ENCODE measurements at places on chromosomes 2 and 18.

DNA sequence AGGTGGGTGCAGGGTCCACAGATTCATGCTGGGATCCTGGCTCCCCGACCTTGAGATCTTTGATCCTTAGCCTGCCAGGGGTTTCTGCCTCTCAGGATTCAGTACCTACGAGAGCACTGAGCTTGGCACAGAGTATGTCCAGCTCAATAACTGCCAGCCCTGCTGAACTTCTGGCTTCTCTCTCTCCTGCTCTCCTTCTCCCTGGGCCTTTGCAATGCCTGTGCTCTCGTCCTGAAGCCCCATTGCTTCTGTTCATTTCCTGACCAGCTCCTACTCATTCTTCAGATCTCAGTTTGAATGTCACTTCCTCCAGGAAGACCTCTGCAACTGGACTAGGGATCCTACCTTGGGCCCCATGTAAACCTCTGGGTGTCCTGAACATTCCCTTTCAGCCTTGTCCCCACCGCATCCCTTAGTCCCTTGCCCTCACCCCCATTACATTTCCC is 113.8 kb upstream of the HAAO start:
- DNase-seq, result no peak

- DNase-seq, result no peak
Observed at GRCh38 chr18:9561759-9562158, 52.6 kb downstream of the PPP4R1 start.

- DNase-seq, result no peak
Observed at GRCh38 chr18:64929036-64929435, 780.1 kb upstream of the LINC00305 start.

- no peak for DNase-seq
Observed at GRCh38 chr18:48545757-48546321, 7.0 kb downstream of the CTIF start.

- DNase-seq, result no peak
Observed at GRCh38 chr2:188443207-188443606, 151.5 kb downstream of the GULP1 start.

DNA sequence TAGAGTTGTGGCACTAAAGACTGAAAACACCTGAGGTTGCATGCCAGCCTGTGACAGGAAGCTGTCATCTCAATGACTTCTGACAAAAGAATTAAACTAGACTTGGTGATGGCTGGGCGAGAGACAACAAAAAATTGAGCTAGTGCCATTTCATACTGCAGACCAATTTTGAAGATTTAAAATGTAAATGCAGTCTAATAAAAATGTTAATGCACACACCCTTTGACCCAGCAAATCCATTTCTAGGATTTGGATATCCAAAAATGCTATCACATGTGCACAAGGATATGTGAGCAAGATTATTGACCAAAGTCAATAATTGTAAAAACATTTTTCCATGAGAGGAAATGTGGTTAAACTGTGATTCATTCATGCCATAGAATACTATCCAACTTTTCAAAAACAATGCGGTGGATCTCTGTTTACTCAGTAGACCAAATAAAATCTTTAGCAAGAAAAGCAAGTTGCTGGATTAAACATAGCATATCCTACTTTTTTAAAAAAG is 5.6 kb downstream of the FBXO36 start:
- no peak for DNase-seq

DNA sequence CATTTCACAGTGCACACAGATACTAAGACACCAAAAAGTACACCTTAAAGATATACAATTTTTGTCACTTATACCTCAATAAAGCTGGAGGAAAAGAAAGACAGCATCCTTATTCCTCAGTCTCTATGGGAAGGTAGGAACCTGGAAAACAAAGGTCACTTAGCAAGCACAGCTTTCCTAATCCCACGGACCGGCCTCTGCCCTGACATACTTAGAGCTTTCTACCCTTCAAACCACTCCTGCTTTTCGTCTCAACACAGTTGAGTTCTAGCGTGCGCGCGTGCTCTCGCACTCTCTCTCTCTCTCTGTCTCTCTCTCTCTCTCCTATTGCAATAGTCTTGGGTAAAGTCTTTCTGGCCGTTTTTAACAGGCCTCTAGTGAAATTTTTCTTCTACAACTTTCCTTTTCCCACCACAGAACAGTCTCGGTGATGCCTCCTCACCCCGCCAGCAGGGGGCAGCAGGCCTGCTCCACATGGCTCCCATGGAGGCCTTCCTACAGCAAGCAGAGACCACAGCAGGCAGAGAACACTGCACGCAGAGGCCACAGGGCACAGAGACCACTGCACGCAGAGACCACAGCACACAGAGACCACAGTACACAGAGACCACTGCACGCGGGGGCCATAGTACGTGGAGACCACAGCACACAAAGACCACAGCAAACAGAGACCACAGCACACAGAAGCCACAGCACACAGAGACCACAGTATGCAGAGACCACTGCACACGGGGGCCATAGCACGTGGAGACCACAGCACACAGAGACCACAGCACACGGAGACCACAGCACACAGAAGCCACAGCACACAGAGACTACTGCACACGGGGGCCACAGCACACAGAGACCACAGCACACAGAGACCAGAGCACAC is 106.9 kb downstream of the FBXO15 start:
- no peak for DNase-seq

DNA sequence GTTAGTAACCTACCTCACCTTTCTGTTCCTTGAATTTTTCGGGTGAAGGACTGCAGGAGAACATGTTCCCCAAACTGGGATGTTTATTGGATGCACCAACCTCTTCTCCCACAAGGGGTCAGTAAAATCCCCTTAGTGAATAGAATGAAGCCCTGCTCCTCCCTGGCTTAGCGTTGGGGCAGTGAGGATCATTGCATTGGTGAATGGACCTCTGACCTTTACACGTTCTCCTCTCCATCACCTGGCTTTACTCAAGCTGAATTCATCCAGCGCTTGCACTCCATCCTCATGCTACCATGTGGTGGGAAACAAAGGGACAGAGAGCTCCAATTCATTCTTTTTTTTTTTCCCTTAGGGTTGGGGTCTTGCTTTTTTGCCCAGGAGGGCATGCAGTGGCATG is 157.2 kb downstream of the MIB1 start:
- no peak for DNase-seq

DNA sequence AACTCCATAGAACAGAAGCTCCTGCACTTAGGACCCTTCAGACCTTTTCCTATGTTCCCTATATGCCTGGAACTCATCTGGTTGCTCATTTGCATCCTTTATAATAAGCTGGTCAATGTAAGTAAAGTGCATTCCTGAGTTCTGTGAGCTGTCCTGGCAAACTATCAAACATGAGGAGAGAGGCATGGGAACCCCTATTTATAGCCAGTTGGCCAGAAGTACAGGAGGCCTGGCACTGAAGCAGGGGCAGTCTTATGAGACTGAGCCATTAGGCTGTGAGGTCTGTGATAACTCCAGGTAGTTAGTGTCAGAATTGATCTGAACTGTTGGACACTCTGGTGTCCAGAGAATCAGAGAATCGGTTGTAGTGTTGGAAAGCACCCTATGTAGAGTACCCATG is 88.4 kb downstream of the EHD3 start:
- no peak for DNase-seq

DNA sequence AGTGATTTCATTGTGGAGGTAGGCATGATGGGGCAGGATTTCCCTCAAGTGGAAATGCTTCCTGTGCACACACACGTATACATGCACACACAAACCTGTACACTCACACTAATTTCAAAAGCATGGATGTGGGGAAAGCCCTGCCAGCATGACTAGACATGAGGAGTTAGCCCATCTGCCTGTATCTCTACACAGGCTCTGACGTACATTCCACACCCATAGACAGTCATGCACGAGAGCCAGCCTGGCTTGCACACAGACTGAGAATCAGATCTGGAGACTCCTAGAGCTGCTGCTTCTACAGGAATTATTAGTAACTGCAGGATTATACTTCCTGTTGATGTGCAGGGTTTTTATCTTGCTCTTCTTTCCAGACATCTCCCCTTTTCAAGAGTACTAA is 27.3 kb upstream of the NFU1 start:
- no peak for DNase-seq

DNA sequence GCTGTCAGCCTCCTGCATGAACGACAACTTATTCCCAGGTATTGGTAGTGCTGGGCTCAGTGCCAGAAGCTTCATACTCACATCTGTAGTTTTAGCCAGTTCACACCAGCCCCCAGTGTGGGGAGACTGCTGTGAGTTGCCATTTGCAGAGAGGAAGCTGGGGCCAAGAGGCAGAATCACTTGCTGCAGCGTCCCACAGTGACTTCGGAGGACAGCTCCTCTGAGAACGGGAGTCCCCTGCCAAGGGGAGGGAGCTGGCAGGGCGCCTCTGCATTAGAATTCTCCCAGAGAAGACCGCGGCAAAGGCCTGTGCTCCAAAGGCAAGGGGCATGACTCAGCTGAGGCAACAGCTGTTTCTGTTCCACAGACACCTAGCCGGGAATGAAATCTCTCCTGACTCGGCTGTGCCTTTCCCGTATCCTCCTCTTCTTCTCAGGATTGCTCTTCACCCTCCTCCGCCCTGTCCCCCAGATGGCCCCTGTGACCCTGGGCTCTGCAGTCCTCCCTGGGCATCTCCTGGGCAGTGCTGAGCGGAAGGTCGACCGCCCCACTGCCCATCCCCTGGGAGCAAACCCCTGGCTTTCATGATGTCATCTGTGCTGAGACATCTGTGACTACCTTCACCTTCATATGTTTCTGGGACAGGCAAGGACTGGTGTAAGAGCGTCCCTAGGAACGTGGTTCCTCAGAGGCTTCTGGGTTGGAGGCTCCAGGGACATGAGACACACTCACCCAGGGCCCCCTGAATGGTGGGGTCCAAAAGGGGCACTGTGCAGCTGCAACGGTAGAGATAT is 18.0 kb downstream of the MAL start:
- no peak for DNase-seq

DNA sequence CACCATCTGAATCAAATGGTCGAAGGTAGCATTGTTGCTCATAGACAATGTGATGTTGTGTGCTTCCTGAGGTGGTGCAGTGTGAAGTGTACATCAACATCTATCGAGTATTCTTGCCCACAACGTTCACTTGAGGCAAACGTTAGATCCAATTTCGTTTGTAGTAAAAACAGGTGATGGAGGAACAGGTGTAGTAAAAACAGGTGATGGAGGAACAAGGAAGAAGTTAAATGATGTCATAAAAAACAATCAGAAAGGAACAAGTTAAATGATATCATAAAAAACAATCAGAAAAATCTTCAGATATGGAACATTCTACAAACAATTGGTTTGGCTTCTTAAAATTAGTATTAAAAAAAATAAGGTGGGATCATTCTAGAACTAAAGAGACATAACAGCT is 11.3 kb downstream of the WDR7 start:
- DNase-seq, result no peak

- DNase-seq, result no peak
Observed at GRCh38 chr2:86445436-86445835, 4.3 kb downstream of the KDM3A start.

DNA sequence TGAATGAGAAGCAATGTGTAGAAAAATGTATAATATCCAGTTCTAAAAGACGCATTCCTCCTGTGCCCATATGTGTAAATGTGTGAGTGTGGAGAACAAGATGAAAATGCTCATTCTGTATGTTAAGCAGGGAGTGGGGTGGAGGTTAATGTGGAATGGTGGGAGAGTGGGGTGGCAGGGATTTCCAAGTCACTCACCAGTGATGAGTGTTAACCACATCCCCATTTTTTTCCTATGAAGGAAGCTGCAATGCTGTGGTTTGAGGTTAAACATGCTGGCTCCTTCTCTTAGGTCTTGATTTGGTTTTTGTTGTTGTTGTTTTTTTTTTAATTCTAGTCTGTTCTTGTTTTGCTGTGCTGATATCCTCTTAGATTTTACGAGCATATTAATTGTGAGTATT is 169.4 kb downstream of the NEDD4L start:
- no peak for DNase-seq

- DNase-seq, result no peak
Observed at GRCh38 chr18:76963936-76964335, 141.6 kb downstream of the ZNF236 start.

- no peak for DNase-seq
Observed at GRCh38 chr2:7634409-7634808, 717.2 kb downstream of the RNF144A start.

DNA sequence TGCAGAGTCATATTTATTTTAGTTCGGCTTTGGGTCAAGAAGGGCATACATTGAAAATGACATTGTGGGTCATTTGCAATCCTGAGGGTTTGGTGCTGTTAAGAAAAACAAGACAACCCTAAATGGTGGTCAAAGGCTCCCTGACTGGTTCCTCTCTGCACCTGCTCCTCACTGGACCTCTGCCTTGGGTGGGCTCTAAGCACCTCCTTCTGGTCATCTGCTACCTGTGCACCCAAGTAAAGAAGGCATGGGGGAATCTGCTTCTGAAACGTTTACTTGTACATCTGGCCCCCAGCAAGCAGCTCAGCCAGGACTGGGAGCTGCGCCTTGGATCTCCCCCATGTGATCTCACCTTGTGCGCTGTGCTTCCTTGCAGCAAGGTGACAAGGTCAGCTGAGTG is 55.2 kb upstream of the MAL start:
- no peak for DNase-seq

DNA sequence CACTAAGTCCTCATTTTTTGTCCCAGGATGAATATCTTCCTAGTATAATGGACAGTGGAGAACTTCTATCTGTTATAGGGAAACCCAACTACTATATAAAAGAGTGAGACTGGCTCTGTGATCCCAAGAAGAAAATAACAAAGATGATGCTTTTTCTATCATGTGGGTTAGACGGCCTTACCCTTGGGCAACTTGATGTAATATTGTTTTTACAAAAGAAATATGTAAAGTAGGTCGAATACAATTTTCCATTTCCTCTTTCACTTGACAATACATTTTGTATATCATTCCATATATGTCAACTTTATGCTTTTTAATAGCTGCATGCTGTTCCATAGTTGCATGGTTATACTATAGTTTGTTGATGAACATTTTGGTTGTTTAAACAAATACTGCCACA is 87.5 kb upstream of the SESTD1 start:
- DNase-seq, result no peak

- no peak for DNase-seq
Observed at GRCh38 chr2:153068052-153068451, 349.6 kb downstream of the ARL6IP6 start.

DNA sequence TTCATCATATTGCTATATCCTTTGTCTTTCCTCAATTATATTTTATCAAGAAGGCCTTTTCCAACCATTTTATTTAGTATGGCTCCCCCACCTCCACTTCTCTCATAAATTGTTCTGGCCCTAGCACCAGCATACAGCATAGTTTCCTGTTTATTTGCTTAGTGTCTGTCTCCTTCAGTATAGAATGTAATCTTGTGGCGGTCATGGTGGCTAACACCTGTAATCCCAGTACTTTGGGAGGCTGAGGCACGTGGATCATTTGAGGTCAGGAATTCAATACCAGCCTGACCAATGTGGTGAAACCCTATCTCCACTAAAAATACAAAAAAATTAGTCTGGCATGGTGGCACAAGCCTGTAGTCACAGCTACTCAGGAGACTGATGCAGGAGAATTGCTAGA is 39.6 kb upstream of the CLASP1 start:
- DNase-seq, result no peak

GRCh38 chr2:157441072-157441454 is 2.8 kb downstream of the CYTIP start:
- DNase-seq, result no peak

- no peak for DNase-seq
Observed at GRCh38 chr18:79519751-79520477, 124.2 kb downstream of the NFATC1 start.
